Activated CD8-positive, alpha-beta memory T cell treated with anti-CD3 and anti-CD28 coated beads for 4 hours (primary cell): ENCODE measurements at places on chromosomes 5 and 9.

- no peak for DNase-seq
These were observed 149.0 kb upstream of the PCA3 start for GRCh38 chr9:76615177-76615603.

DNA sequence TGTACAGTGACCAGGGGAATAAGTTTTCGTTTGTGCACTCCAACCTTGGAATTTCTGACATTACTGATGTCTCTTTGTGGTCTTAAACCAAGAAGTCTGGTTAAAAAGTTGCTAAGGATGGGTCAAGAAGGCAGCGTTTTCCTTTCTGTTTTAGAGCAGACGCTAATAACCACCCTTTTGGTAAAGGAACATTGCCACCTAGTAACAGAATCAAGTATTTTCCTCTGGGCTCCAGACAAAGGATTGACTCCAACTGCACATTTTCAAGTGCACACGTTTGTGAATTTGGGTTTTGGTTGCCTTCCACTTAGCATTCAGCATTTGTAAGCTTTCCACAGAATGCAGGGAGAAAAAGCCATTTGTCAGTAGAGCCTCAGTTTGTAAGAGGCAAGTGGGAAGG lies 22.2 kb upstream of the CEP78 start:
- no peak for DNase-seq

DNA sequence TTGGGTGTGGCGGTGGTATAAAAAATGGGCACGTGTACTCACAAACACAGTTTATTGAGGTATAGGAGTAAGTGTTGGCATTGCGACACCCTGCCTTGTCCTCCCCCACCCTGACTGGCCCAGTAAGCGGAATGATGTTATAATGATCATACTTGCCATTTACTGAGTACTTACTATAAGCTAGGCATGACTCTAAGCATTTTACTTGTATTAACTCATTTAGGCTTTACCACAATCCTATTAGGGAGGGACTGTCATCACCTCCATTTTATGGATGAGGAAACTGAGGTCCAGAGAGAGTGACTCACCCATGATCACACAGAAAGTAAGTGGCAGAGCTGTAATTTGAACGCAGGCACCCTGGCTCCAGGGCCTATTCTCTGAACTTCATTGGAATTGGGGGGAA lies 2.3 kb downstream of the SMIM3 start:
- no peak for DNase-seq

- DNase-seq, result no peak
These were observed 48.8 kb downstream of the LNPEP start for GRCh38 chr5:96984506-96985192.

- no peak for DNase-seq
These were observed 101.7 kb downstream of the GDNF start for GRCh38 chr5:37738057-37738691.

DNA sequence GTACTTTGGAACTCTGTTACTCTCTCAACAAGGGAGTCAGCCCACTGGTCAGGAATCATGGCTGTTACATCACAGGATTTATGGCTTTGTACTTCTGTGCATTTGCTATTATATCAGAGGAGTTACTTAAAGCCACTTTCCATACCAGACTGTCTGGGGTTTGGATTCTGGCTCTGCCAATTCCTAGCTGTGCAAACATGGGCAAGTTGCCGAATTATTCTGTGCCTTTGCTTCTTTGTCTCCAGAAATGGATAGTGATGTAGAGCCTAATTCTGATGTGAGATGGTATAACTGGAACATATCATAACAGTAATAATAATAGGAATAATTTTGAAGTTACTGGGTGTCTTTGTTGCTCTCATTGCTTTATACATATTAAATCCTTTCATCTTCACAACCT lies 1047.3 kb upstream of the SEMA6A start:
- DNase-seq, result no peak

- no peak for DNase-seq
These were observed 10.0 kb downstream of the TRAF1 start for GRCh38 chr9:120916588-120916987.

- no peak for DNase-seq
These were observed 224.4 kb downstream of the FRMD3 start for GRCh38 chr9:83313781-83314180.

- DNase-seq, result no peak
These were observed 398.8 kb downstream of the NFIB start for GRCh38 chr9:13915131-13915530.

- no peak for DNase-seq
These were observed 23.9 kb downstream of the GFI1B start for GRCh38 chr9:133002147-133003070.

GRCh38 chr9:8736805-8737204 lies 937.2 kb upstream of the DMAC1 start:
- DNase-seq, result no peak

- DNase-seq, result no peak
These were observed 534 bp upstream of the SAPCD2 start for GRCh38 chr9:137070906-137071275.

DNA sequence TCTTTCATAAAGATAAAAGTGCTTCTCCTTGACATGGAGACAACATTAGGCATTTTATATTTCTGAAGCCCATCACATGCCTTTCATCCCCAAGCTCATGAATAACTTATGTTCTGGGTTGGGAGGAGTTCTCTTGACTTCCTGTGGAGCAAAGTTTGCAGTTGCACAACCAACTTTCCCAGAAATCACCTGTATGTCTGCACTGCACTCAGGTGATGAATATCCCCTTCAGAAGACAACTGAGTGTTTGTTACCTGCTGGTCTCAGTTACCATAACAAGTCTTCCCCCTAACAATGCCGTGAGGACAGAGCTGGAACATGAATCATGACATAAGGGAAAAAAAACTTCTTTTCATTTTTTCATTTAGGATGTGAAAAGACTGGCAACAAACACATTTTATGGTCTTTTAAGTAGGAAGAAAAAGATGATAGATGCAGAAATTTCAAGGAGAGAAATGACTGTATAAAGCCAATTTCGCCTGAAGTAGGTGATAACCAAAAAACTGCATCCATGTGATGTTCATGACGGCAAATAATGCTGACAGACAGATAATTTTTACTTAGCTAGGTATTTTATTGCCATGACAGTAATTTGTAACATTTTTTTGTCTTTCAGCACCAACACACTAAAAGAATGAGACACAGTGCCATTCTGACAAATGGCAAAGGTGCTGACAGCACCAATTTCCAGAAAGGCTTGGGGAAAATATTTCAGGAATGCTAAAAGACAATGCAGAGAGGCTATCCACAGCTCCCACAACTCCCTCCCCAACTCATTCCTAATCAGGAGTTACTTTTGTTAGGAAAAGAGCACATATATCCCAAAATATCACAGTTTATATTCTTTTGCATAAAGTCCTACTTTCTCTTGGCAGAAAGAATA lies 656.3 kb downstream of the PRELID2 start:
- DNase-seq, result no peak

GRCh38 chr5:90987726-90988125 lies 395.4 kb downstream of the ARRDC3 start:
- DNase-seq, result no peak

DNA sequence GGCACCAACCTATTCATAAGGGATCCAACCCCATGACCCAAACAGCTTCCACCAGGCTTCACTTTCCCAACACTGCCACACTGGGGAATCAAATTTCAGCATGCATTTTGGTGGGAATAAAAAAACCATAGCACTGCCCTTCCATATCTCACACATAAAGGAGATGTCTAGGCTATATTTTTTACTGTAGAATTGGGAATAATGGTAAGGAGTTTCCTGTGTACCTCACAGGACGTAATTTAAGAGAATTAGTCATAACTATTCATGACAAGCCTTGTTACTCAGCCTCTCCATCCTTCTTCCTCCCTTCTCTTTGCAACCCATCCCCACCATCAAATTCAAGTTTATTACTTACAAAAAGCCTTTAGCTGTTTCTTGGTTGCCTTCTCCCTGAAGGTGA lies 352.1 kb downstream of the MLLT3 start:
- no peak for DNase-seq

DNA sequence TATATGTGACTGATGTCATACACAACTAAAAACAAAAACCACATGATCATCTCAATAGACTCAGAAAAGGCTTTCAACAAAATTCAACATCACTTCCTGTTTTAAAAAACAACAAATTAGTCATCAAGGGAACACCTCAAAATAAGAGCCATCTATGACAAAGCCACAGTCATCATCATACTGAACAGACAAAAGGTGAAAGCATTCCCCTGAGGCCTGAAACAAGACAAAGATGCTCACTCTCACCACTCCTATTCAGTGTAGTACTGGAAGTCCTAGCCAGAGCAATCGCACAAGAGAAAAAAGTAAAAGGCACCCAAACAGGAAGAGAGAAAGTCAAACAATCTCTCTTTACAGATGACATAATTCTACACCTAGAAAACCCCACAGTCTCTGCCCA lies 893.5 kb upstream of the EDIL3 start:
- no peak for DNase-seq

DNA sequence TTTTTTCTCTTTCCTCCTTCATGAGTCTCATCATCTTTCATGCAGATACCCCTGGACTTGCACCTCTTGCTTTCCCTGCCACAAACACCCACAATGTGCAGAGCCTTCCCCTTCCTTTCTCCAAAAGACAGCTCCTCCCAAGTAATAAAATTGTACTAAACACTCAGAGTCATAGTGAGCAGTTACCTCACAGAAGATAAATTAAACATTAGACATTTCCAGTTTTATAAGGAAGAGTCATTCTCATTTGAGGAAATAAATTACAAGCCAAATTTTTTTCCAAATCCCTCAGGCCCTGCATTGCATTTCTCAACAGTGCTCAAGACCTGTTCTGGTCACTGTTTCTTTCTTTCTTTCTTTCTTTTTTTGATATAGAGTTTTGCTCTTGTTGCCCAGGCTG lies 131.5 kb downstream of the ATPSCKMT start:
- no peak for DNase-seq

- DNase-seq, result no peak
These were observed 21.0 kb upstream of the RNF180 start for GRCh38 chr5:64144425-64145215.

GRCh38 chr9:101877439-101877838 lies 139.0 kb upstream of the GRIN3A start:
- DNase-seq, result no peak

DNA sequence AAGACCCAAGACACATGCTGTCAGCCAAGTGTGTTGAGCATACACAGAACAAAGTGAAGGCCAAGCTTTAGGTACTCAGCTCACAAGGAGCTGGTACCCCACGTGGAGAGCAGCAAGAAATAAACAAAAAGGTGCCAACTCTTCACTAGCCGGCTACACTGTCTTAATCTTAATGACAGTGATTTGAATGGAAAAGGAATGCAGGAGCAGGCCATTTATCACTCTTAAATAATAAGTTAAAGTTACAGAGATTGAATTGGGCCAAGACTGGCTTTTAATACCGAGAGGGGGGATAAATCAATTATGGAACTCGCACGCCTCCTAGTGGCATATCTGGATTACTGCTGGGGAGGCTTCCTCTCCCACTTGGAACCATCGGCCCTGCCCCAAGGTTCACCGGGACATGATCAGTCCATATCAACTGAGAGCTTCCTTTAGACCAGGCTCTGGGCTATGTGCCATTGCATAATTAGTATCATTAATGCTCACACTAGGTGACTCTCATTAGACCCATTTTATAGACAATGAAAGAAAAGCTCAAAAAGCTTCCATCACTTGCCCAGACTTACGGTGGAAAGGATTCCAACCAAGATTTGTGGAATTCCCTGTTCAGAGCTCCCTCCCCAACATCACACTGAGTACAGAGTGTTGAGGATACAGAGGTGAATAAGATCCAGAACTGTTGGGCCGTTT lies 94.0 kb downstream of the ACTL7B start:
- no peak for DNase-seq

DNA sequence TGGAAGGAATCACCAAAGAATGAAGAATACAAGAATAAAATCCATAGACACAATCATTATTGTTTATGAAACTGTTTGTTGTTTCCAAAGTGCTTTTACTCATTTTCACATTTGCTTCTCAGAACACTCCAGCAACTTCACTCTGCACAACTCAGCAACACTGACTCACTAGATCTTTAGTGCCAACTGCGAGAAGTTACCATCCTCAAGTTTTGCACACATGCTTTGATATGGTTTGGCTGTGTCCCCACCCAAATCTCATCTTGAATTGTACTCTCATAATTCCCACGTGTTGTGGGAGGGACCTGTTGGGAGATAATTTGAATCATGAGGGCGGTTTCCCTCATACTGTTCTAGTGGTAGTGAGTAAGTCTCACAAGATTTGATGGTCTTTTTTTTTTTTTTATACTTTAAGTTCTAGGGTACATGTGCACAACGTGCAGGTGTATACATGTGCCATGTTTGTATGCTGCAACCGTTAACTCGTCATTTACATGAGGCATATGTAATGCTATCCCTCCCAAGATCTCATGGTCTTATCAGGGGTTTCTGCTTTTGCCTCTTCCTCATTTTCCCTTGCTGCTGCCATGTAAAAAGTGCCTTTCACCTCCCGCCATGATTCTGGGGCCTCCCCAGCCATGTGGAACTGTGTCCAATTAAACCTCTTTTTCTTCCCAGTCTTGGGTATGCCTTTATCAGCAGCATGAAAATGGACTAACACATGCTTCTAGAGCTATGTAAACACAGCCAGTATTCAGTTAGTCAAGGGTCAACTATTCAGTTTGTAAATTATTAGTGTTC lies 36.9 kb downstream of the CLINT1 start:
- no peak for DNase-seq

DNA sequence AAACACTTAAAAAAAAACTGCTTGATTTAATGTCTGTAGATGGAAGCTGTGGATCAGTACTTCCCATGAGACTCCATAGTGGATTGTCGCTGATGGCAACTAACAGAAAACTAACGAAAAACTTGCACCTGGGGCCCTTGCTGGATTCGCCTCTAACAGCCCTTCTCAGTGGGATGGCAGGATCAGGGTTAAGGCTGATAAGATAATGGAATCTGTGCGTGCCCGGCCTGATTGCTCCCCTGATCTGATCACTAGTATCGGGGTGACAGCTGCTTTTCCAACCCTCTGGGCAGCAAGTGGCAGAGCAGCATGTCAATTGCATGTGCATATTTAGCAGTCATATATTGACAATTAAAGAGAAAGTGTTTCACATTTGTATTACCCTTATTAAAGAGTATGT lies 185.8 kb upstream of the ELAVL2 start:
- no peak for DNase-seq

DNA sequence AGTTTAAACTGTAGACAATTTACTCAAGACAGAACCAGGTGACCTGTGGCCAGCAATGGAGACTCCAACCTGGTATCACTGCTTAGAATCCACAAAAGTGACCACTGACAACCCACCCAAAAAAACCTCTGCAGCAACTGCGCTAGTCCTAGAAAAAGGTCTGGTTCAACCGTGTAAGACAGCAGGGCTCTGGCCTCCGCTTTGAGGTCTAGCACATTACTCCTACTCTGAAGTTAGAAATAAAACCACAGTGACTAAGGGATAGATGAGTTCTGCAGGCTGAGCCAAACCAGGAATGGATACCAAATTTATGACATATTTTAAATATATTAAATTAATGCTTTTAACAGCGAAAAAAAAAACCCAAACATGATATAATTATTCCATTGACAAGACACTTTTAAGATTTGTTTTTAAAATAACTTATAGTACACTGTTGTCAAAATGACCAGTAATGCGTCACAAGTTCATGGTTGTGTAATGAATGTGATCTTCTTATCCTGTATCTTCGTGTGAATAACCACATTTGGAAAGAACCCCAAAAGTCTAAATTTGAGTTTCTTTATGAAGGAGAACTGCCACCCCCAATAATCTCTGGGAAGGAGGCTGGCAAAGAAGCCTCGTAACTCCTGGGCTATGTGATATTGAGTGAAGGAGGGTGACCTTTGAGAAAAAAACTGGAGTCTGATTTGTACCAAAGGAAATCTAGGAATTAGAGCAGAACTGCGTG lies 101.9 kb upstream of the SLC44A1 start:
- no peak for DNase-seq

- DNase-seq, result no peak
These were observed 138.8 kb downstream of the KDM4C start for GRCh38 chr9:6896562-6896961.

- no peak for DNase-seq
These were observed at the start of gene ZNF454 for GRCh38 chr5:178940569-178941360. TSS of gene ZNF454 (plus strand) at chr5:178941198. CDS start at chr5:178942792, 1,594 bp downstream.
